Colonic mucosa (tissue), 4 donors: ENCODE measurements at places on chromosomes 7 and 10. TPM values are rescaled to one million over a fixed set of nuclear protein-coding genes. Genes with fewer than 3 reads are reported as not detected.
A peak's percentile ranks its signal among the peaks of the same experiment; 100 is the strongest.

The KRIT1 gene
- total RNA-seq = 27.4 TPM

The CTAGE8 gene
- 6.4 TPM for total RNA-seq

The KNDC1 gene
- 0.32 TPM for total RNA-seq

The LIPM gene
- not detected for total RNA-seq

The CTNNA3 gene
- total RNA-seq = 0.37 TPM

The DEPP1 gene
- total RNA-seq = 11.1 TPM

The CCL26 gene
- total RNA-seq = 0.91 TPM

The PNLIP gene
- 5.0 TPM for total RNA-seq

The MPP7 gene
- total RNA-seq = 25.7 TPM

The GPR158 gene
- 0.07 TPM for total RNA-seq

The SEPHS1 gene
- 34.4 TPM for total RNA-seq

The CD36 gene
- total RNA-seq = 26.5 TPM

The AQP1 gene
- 33.9 TPM for total RNA-seq

GRCh38 chr10:36092116-36092515 lies 450.0 kb upstream of the FZD8 start:
- no peak overlapping the region for H3K27ac ChIP-seq
- no peak overlapping the region for H3K4me3 ChIP-seq
- DNase-seq = no peak
- no peaks in the 10 kb centered on the region for H3K4me1 ChIP-seq
- H3K27me3 ChIP-seq = no peaks in the 10 kb centered on the region
- no peaks in the 10 kb centered on the region for H3K36me3 ChIP-seq

- peaks cover 46% of the 10 kb centered on the region for H3K27me3 ChIP-seq
- no peaks in the 10 kb centered on the region for H3K36me3 ChIP-seq
- no peak overlapping the region for H3K4me3 ChIP-seq
- H3K27ac ChIP-seq = no peak overlapping the region
These were observed 1.9 kb downstream of the FGF8 start for GRCh38 chr10:101773923-101774588.

GRCh38 chr7:604001-604883 lies 84.6 kb upstream of the PDGFA start:
- H3K27ac ChIP-seq = peak overlapping the region; percentile 58
- no peaks in the 10 kb centered on the region for H3K27me3 ChIP-seq
- no peaks in the 10 kb centered on the region for H3K4me1 ChIP-seq
- peak; percentile 71 for DNase-seq
- H3K4me3 ChIP-seq = no peak overlapping the region

DNA sequence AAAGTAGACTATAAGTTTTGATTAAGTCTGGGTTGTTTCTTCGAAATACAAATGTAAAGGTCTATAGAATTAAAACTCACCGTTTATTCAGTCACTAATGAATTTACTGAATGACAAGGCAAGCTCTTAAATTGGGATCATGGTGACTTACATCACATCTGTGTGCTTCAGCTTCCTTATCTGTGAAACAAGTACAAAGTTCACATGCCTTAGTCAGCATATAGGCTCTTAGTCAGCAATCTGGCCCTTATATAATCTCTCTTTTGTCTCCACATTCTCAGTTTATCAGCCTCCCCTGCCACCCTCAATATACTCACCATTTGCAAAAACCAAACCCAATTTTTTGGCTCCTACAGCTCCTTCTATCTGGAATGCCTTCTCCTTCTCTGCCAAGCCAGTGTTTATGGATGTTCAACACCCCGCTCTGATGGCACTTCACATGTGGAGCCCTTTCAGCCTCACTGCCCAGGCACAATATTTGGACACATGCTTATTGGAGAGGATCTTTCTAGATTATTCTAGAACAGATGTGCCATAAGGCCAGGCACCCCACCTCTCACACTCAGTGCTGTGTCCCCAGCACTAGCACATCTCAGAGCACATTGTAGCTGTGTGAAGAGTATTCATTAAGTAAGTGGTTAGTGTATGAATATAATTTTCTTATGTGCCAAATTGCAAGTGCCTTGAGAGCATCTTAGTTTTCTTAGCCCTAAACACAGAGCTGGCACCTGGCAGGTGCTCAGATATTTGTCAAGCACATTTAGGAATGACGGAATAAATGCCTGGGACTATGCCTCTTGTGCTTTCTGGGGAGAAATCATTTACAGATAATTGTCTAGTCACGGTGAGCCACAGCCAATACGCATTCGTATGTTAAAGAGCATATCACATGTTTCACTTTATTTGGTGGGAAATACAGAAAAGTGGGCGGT lies 9.8 kb upstream of the LAMB1 start:
- peaks cover 5% of the 10 kb centered on the region for H3K4me1 ChIP-seq
- H3K27me3 ChIP-seq = no peaks in the 10 kb centered on the region
- DNase-seq = peak; percentile 47
- no peak overlapping the region for H3K4me3 ChIP-seq
- H3K36me3 ChIP-seq = no peaks in the 10 kb centered on the region

- H3K4me1 ChIP-seq = peaks cover 3% of the 10 kb centered on the region
- H3K27me3 ChIP-seq = no peaks in the 10 kb centered on the region
- no peaks in the 10 kb centered on the region for H3K36me3 ChIP-seq
- H3K4me3 ChIP-seq = no peak overlapping the region
- H3K27ac ChIP-seq = no peak overlapping the region
These were observed 110.1 kb downstream of the TNS3 start for GRCh38 chr7:47471831-47472230.

- peak overlapping the region; percentile 32 for H3K4me3 ChIP-seq
- no peak for DNase-seq
- H3K36me3 ChIP-seq = no peaks in the 10 kb centered on the region
These were observed 57.7 kb upstream of the RHOBTB1 start for GRCh38 chr10:61001731-61002122.

DNA sequence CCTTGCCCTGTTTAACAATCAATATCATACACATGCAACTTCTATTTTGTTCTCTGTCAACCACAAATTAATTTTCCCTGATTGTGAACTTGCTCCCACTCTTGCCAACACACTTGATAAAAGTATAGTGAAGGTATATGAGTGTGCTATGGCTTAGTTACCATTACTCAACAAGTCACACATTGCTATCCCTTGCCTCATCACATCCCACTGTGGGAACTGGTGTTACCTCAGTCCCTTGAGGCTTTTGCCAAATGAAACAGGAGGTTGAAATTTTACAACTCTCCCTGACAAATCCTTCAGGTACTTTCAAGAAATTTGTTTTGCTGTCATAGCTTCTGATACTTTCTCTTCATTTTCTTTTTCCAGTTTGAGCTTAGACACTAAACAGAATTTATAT lies 472.5 kb upstream of the SEMA3D start:
- no peaks in the 10 kb centered on the region for H3K27me3 ChIP-seq
- no peak overlapping the region for H3K27ac ChIP-seq
- H3K4me3 ChIP-seq = no peak overlapping the region
- no peaks in the 10 kb centered on the region for H3K4me1 ChIP-seq

DNA sequence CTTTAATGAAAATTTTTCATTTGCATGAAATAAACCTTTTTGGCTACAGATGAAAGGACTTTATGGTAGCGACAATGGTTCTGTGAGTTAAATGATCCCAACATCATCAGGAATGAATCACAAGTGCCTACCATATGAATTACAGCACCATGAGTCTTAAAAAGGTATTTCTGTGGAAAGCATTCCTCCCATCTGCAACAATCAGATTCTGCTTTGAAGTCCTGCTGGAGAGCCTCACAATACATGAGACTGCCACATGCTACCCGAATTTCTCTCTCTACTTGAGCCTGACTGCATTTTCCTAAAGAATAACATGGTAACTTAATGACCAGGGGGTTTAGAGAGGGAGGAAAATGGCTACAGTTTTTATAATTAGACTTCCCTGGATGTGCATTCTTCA lies 190.3 kb downstream of the TWIST1 start:
- H3K27ac ChIP-seq = no peak overlapping the region
- no peak overlapping the region for H3K4me3 ChIP-seq
- DNase-seq = no peak
- H3K36me3 ChIP-seq = no peaks in the 10 kb centered on the region

DNA sequence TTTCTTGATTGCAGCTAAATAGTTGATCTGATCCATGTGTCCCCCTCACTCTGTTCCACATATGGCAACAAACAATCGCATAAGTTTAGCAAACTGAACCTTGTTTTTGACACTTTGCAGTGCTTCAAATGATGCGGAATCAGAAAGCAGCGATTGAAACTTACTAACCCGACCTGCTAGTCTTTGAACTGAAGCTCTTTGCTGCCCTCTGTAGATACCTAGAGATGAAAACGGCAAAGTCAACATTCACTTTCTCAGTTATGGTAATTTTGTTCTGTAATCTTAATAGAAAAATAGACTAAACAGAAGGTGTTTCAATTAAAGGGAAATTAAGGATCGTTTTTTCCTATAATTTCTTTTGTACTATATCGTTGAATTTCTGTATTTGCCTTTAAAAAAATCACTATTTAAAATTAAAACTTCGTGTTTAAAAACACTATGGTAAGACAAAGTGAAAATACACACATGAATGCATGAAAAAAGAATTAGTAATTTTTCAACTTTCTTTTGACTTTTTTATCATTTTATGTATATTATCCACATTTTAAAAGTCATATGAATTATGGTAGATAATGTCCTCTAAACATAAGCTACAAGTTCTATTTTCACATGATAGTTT lies 276.5 kb downstream of the MAGI2 start:
- H3K27me3 ChIP-seq = no peaks in the 10 kb centered on the region
- no peak overlapping the region for H3K4me3 ChIP-seq
- no peak for DNase-seq
- H3K36me3 ChIP-seq = no peaks in the 10 kb centered on the region

GRCh38 chr10:16735671-16736070 lies 81.6 kb downstream of the RSU1 start:
- H3K27ac ChIP-seq = no peak overlapping the region
- H3K36me3 ChIP-seq = no peaks in the 10 kb centered on the region
- no peaks in the 10 kb centered on the region for H3K4me1 ChIP-seq
- DNase-seq = no peak
- no peaks in the 10 kb centered on the region for H3K27me3 ChIP-seq
- no peak overlapping the region for H3K4me3 ChIP-seq

- no peak overlapping the region for H3K27ac ChIP-seq
- DNase-seq = no peak
- no peak overlapping the region for H3K4me3 ChIP-seq
- peaks cover 4% of the 10 kb centered on the region for H3K4me1 ChIP-seq
- H3K27me3 ChIP-seq = no peaks in the 10 kb centered on the region
These were observed 64.1 kb downstream of the PHTF2 start for GRCh38 chr7:77862691-77863090.

- no peaks in the 10 kb centered on the region for H3K4me1 ChIP-seq
- no peak overlapping the region for H3K4me3 ChIP-seq
- DNase-seq = peak; percentile 11
- no peaks in the 10 kb centered on the region for H3K27me3 ChIP-seq
- no peaks in the 10 kb centered on the region for H3K36me3 ChIP-seq
- no peak overlapping the region for H3K27ac ChIP-seq
These were observed 36.1 kb downstream of the CRHR2 start for GRCh38 chr7:30646154-30646553.

DNA sequence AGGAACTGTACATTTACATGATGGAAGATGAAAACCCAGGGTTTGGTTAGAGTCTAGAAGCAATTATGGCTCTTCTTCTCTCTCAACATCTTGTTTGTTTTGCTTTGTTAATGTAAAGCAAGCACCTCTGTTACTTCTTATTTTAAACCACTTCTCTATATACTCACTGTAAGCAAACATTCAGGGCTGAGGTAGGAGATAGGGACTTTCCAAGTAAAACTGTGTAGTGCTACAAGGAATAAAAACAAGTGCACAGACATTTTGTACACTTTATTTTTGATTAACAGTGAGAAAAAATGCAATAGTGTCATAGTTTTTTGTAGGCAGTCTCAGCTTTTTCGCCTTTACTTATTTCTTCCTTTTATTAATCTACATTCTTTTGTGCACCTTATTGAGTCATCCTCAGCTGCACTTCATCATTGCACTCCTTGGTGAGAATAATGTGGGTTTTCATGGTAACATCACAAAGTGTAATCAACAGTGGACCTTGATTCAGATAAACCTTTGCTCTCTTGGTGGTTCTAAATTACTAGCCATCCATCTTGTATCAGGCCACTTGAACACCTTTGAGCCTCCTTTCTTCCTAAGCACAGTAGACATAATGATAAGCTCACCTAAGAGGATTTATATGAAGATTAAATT lies 52.9 kb downstream of the ELMO1 start:
- H3K4me3 ChIP-seq = no peak overlapping the region
- H3K4me1 ChIP-seq = no peaks in the 10 kb centered on the region
- no peak for DNase-seq
- no peaks in the 10 kb centered on the region for H3K27me3 ChIP-seq
- no peak overlapping the region for H3K27ac ChIP-seq
- no peaks in the 10 kb centered on the region for H3K36me3 ChIP-seq

DNA sequence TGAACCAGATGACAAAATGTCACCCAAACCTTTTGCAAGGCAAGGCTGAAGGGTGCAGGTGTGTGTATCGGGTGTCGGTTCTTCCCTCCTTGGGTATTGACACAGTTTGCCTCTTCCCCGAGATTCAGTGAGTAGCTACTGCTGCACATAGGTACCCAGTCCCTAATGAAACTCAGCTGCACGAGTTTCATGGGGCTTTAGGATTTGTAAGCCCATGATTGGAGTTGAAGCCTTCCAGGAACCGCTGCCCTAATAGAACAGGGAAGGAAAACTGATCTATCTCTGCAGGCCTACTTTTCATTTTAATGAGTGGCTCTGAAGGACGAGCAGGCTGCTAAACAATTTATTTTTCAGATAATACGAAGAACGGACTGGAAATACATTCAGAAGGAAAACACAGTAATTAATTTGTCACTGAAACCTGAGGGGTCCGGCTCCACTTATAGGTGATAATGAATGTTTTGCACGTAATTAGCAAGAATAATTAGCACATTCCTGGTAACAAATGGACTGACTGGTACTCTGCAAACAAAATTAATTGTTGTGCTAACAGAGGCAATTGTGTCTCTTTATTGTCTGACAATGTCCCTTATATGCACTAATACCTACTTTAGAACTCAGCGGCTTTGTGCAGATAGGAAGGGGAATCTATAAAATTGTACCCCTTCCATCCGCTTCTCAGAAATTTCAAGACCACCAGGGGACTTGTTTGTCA lies 49.6 kb upstream of the FZD8 start:
- H3K36me3 ChIP-seq = no peaks in the 10 kb centered on the region
- H3K27me3 ChIP-seq = no peaks in the 10 kb centered on the region
- H3K27ac ChIP-seq = no peak overlapping the region

DNA sequence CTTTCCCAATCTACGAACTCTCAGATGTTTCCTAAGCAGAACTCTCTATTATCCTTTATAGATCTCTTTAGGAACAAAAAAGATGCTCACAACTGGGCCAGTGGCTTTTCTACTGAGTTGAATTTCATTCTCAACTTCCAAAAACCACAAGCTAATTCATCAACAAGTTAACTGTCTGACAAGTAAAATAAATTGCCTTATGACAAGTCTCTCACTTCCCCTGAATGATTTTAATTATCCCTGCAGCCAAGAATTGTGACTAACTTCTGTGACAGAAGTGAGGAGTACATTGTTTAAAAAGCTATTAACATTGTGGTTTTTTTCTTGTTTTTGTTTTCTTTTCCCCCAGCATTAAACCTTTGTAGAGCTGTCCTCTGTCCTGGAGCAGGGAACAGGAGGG lies 343.1 kb downstream of the HPSE2 start:
- H3K27me3 ChIP-seq = no peaks in the 10 kb centered on the region
- DNase-seq = no peak
- H3K4me3 ChIP-seq = no peak overlapping the region
- H3K27ac ChIP-seq = no peak overlapping the region
